Liver (tissue), 10 donors: ENCODE measurements at places on chromosomes 2 and 18.

- DNase-seq, result no peak
These were observed 9.3 kb upstream of the TSN start for GRCh38 chr2:121746071-121746578.

DNA sequence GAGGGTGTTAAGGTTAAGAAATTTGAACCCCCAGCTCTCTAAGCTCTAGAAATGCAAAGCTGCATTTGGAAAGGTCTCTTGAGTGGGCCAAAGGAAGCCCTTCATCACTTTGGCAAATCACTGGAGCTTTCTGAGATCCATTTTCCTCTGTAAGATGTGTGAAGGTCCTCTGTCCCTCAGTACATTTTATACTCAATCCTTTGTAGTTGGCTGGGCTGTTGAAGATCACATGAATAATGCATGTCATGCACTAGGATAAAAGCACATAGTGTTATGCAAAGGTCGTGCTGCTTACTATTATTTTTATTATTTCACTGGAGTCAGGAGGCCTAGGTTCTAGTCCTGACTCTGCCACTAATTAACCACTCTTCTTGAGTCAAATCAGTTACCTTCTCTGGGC, 124.9 kb downstream of the FSHR start:
- DNase-seq, result no peak

DNA sequence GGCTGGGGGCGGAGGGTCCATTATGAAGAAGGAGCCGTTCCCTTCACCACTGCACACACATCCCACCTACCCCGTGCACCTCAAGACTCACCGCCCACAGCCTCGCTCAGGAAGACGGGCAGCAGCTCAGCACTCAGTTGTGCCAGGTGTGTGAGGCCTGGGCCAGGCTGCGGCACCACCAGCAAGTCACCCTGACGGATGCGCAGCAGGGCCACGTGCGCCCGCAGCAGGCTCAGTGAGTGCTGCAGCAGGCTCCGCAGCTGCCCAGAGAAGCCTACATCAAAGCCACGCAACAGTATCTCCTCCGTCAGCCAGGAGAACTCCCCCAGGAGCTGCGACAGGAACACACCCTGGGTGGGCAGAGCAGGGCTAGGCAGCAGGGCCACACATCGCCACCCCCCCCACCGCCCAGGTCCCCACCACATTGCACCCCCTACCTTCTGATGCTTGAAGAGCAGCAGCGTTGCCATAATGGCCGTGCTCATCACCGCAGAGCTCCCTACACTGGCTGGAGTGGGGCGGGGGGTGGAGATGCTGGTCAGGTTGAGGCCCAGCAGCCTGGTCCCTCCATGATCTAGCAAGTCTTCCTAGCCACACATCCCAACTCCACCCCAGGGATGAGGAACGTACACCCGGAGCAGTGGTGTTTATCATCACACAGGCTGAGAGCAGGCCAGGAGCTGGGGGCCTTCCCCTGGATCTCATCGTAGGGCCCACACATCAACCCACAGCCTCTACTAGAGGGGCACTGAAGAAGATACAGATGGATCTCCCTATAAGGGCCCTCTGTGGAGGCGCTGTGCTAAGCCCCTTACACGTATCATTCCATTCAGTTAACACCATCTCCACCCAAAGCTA, 10.2 kb downstream of the GPAT2 start:
- DNase-seq, result no peak

DNA sequence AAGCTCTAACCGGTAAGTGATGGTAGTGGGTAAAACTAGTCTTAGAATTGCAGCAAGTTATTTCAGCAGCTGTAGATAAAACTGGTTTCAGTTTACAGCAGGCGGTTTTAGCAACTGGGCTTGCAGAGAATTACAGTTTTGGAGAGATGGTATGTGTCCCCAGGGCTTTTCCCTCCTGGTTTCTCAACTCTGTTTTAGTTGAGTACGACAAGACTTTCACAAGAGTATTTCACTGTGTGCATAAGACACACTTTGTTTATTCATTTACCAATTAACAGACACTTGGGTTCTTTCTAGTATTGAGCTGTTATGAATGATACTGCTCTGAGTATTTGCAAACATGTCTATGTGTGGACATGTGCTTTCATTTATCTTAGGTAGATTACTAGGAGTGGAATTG, 65.6 kb upstream of the RFX8 start:
- no peak for DNase-seq

GRCh38 chr2:235719146-235719942, 225.5 kb downstream of the AGAP1 start:
- DNase-seq, result no peak

GRCh38 chr2:241777686-241778627, 1.3 kb downstream of the GAL3ST2 start:
- peak; percentile 28 for DNase-seq
